ENCODE measurements at places on chromosomes 4 and X.

DNA sequence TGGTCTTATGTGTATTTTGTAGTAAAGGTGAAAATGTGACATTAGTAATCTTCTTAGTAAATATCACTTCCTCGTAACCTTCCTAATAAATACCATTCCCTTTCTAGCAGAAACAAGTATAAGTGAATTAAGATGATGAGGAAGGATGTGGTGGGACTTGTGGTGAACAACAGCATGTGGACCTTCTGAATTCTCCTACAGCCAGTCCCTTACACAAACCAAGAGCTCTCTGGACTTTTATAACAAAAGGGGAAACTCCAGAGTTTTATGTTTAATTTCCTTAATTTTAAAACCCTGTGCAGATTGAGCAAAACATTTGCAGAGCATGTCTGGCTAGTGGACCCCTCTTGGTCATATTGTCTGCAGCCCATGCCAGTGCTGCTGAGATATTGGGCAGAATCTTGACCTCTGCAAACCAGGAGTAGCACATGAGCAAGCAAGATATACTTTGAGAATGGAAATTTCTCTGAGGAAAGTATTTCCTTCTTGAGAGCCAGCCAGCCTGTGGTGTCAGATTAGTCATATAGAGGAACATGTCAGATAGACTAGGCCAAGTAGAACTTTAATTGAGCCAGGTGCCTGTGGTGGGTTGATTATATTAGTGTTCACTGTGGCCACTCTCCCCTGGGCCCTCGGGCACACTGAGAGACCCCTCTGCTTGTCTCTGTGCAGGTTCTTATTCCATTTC, 328.2 kb downstream of the DKK2 start:
- DNase-seq = no peak

GRCh38 chrX:72304877-72305276, 837 bp downstream of the CITED1 start:
- no peak for DNase-seq

- DNase-seq = no peak
These were observed 63.3 kb downstream of the SEL1L3 start for GRCh38 chr4:25799522-25799921.

DNA sequence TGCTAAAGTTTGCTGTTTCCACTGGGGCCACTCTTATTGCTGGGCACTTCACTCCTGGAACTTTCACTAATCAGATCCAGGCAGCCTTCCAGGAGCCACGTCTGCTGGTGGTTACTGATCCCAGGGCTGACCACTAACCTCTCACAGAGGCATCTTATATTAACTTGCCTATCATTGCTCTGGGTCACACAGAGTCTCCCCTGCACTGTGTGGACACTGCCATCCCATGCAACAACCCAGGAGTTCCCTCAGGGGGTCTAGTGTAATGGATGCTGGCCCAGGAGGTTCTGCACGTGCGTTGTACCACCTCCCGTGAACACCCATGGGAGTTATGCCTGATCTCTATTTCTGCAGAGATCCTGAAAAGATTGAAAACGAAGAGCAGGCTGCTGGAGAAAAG, 41.8 kb upstream of the IQSEC2 start:
- no peak for DNase-seq

- no peak for DNase-seq
These were observed 204.9 kb downstream of the GBA3 start for GRCh38 chr4:22897520-22898108.

GRCh38 chr4:158159718-158160094, 13.1 kb downstream of the GASK1B start:
- no peak for DNase-seq

DNA sequence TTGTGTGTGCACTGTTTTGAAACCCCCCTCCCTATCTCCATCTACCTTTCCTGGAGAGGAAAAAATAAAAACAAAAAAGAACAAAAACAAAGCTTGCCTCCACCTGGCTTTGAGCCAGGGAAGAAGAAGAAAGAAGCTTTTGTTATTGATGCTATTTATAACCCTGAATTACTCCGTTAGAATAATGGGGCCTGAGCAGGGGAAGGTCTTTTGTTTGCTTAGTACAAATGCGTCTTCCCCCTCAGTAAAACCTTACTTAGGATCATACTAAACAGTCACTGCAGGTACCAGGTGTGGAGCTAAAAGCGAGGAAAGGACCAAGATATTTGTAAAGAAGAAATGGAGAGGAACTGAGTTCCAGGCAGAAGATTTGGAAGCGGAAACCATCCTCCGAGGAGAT, 352.1 kb downstream of the KCNIP4 start:
- DNase-seq = no peak

DNA sequence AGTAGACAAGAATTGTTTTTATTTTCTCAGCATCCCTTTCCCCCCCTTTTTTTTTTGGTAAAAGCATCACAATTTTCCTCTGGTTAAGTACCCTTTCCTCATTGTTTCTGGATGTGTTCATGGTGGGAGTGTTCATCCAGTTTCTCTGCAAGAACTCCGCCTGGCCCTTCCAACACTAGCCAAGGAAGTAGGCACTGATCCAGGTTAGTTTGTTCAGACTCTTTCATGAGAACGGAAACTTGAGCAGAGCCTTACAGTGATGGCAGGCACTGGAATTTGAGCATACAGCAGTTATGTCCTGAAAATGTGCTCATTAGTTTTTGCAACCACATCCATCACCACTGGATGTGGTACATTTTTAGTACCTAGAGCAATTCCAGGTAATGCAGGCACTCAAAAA, 336.1 kb upstream of the BOD1L1 start:
- no peak for DNase-seq

DNA sequence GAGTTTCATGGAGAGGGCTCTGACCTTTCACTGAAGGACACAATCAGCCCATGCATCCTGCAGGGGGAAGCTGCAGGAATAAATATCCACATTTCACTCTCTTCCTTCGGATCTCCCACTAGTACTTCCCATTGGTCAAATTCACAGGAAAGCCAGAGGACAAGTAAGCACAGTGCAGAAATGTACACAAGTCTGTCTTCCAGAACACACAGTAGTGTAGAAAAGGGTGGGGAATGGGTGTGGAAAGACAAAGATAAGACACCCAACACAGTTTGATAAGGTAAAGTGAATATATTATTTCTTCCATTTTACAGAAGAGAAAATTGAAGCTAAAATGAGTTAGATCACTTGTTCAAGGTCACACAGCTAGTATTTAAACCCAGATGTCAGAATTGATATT, 81.1 kb upstream of the PCDH19 start:
- no peak for DNase-seq

DNA sequence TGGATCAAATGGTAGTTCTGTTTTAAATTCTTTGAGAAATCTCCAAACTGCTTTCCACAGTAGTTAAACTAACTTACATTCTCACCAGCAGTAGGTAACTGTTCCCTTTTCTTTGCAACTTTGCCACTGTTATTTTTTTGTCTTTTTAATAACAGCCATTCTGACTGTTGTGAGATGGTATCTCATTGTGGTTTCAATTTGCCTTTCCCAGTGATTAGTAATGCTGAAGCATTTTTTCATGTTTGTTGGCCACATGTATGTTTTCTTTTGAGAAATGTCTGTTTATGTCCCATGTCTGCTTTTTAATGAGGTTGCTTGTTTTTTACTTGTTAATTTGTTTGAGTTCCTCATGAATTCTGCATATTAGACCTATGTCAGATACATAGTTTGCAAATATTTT, 198.8 kb downstream of the RAB28 start:
- DNase-seq = no peak

DNA sequence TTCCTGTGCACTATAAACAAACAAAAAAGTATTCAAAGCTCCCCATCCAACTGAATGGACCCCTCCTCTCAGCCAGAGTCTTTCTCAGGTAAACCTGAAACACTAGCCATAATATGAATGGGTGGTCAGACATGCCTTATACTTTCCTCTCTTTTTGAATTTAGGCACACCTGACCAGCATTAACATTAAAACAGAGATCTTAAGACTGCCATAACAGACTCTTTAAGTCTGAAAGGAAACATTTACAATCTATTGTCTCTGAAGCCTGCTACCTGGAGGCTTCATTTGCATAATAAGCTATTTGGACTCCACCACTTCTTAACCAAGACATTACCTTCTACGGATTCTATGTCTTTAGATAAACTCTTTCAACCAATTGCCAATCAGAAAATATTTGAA, 56.9 kb upstream of the SPIN4 start:
- DNase-seq = no peak

DNA sequence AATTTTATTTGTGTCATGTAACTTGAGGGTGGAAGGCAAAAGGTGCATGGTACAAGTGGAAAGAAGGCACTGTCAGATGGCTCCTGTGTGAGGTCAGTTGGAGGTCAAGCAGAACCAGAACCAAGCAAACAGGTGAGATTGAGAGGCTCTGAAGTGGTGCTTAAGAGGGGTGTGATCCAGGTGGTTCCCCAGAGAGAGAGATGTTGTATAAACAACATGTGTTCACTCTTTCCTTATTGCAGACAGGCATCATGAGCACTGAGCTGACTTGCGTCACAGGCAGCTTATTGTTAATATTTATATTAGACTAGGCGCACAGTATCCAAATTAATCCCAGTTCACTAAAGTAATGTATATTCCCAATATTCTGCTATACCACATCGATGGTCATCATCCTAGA, 56.8 kb downstream of the CXCL13 start:
- no peak for DNase-seq

GRCh38 chr4:25879587-25879986, 16.8 kb upstream of the SEL1L3 start:
- DNase-seq = no peak

- DNase-seq = no peak
These were observed 67.9 kb upstream of the SOX3 start for GRCh38 chrX:140572724-140573123.

GRCh38 chr4:138868562-138868961, 147.0 kb upstream of the NOCT start:
- DNase-seq = no peak

DNA sequence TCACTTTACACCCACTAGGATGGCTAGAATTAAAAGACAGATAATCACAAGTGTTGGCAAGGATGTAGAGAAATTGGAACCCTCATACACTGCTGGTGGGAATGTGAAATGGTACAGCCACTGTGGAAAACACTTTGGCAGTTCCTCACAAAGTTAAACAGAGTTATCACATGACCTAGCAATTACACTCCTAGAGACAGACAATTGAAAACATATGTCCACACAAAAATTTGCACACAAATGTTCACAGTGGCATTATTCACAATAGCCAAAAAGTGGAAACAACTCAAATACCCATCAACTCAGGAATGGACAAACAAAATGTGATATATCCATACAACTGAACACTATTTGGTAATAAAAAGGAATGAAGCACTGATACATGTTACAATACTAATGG, 5.7 kb downstream of the ZNF280C start:
- no peak for DNase-seq

- no peak for DNase-seq
These were observed 54.7 kb downstream of the AFF2 start for GRCh38 chrX:148555101-148555500.

DNA sequence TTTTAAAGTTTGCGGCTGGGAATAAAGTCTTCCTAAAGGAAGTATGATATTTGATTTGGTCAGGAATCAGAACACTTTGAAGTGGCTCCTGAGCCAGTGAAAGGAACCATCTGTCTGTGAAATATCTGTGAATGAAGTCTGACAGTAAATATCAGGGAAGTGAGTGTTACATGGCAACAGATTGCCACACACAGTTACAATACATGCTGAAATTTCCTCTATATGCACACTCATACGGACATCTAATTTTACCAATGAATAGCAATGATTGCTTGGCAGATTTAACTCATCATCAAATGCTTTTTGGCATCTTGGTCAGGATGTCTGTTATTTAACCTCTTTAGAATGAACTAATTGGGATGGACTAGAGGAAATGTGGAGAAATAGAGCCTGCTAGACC, 1023.8 kb downstream of the FAT4 start:
- no peak for DNase-seq

DNA sequence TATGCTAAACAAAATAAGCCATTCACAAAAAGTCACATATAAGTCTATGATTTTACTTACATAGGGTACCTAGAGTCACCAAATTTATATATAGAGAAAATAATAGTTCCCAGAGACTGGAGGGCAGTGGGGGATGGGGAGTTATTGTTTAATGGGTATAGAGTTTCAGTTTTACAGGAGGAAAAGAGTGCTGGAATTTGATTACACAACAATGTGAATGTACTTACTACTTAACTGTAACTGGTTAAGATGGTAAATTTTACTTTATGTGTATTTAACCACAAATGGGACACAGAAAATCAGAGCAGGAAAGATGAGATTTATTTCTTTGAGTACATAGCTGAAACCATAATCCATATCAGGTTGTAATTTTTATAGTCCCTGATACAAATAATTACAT, 144.4 kb downstream of the TMA16 start:
- no peak for DNase-seq

- no peak for DNase-seq
These were observed 56.9 kb downstream of the NSG1 start for GRCh38 chr4:4443821-4444220.

- no peak for DNase-seq
These were observed 572.2 kb upstream of the MAGEB2 start for GRCh38 chrX:29643181-29643580.
